LHCN-M2 (cell line): ENCODE measurements at places on chromosomes 16 and 17. TPM values are rescaled to one million over a fixed set of nuclear protein-coding genes. Genes with fewer than 3 reads are reported as not detected.

CCDC137 gene
- 25.2 and 28.2 TPM in 2 replicates for total RNA-seq

C17orf100 gene
- total RNA-seq: 0.45 and 0.92 TPM in 2 replicates

MYH2 gene
- 0.06 and 0.11 TPM in 2 replicates for total RNA-seq

PDE6G gene
- total RNA-seq: not detected in 2 replicates

TAC4 gene
- total RNA-seq: not detected in 2 replicates

SSTR5 gene
- 0.64 and 0.98 TPM in 2 replicates for total RNA-seq

NPEPPS gene
- 73.4 and 92.3 TPM in 2 replicates for total RNA-seq

- no peak for DNase-seq
These were observed 32.6 kb downstream of the RHOT1 start for GRCh38 chr17:32174889-32175288.

DNA sequence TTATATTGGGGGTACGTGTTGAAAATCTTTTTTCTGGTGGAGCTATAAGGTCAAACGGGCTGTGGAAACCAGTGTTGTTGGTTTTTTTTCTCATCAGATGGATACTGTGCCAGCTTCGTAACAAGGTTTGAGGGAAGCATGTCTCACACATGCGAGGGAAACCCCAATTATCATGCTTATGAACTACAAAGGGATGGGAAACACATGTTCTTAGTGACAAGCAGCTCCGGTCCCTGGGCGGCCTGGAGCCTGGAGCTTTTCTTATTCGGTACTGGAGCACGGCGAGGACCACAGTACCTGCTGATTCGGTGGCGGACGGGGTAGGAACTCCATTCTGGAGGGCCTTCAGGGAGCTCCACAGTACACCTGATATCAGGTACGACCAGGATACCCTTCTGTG is 12.5 kb downstream of the SLC43A2 start:
- DNase-seq: no peak

DNA sequence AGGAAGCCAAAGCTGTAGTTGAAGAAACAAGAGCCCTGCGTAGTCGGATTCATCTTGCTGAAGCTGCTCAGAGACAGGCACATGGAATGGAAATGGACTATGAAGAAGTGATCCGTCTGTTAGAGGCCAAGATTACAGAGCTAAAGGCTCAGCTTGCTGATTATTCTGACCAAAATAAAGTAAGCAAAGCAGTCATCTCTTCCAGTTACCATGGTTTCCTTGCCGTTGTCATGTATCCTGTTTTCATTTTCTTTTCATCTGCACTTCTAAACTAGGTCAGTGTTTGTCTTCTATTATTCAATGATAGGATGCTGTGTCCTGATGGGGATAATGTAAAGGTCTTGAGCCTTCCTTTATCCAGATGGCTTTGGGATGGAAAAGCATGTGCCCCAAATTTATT is 104.3 kb downstream of the STXBP4 start:
- DNase-seq: no peak

DNA sequence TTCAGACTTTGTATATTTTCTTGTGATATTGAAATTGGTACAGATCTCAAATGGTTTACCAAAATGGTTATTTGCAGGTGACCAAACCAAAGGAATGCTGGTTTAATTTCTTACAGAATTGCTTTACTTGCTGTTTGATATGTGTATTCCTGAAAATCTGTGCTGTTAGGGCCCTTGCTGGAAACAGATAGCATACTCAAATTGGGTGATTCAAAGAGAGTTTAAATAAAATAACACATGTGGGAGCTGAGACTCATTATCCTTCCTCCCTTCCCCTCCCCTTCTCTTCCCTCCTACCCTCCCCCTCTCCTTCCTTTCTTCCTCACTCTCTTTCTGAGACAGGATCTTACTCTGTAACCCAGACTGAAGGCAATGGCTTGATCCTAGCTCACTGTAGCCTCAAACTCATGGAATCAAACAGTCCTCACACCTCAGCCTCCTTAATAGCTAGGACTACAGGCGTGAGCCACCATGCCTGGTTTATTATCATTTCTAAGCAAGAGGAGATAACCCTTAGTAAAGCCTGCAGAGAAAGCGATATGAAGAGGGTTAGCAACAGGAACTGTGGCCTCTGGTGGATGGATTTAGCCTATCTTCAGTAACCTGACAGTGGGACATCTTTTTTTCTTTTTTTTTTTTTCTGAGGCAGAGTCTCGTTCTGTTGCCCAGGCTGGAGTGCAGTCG is 141.9 kb downstream of the BCAS3 start:
- no peak for DNase-seq

DNA sequence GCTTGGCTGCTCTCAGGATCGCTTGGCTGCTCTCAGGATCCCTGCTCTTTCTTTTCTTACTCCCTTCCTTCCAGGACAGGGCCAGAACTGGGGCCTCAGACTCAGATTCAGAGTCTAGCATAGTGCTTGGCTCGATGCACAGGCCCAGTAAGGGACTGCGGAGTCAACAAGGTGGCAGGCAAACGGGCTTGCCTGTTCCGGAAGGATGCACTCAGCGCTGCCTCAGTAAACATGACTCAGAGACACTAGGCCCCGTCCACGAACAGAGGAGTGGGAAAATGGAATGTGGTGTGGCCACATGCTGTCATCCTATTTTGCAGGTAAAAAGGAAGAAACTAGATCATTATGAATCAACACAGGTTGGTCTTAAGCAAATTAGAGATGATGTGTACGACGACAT is 9.8 kb downstream of the SPHK1 start:
- DNase-seq: no peak

DNA sequence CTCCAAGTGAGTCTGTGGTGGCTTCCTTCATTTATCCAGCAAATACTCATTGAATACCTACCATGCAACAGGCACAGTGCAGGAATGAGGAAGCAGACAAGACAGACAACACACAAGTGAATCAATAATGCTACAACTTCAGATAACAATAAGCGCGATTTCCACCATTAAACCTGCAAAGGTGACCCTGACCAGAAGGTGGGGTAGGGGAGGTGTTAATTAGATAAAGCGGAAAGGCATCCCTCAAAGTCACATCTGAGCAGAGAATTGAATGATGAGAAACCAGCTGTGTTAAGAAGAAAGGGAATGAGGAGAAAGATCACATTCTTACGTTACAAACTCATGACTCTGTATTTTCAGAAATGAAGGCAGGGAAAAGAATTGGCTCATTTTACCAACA is 26.3 kb downstream of the ZZEF1 start:
- no peak for DNase-seq

- DNase-seq: peak; percentile 15
These were observed 45.4 kb upstream of the GINS3 start for GRCh38 chr16:58346831-58347371.

GRCh38 chr17:81681672-81682071 is 1.9 kb downstream of the ARL16 start:
- no peak for DNase-seq
